ENCODE measurements at places on chromosomes 12 and 14.

GRCh38 chr14:68937471-68938270 is 41.4 kb downstream of the ACTN1 start:
- no peak for DNase-seq

DNA sequence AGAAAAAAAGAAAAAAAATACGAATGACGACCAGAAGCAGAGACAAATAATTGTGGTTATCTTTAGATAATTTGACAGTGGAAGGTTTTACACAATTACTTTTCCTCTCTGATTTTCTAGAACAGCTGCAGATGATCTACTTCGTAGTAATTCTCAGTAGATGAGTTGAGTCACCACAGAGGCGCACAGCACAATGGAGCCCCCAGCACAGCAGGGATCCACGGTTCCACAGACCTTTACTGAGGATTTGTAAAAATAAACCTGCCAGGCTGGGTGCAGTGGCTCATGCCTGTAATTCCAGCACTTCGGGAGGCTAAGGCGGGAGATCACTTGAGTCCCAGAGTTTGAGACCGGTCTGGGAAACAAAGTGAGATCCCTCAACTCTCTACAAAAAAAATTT is 29.3 kb downstream of the AMN start:
- DNase-seq, result no peak

GRCh38 chr12:29428633-29429032 is 47.7 kb upstream of the ERGIC2 start:
- no peak for DNase-seq

- no peak for DNase-seq
Observed at GRCh38 chr12:120909633-120910298, 5.6 kb upstream of the SPPL3 start.

DNA sequence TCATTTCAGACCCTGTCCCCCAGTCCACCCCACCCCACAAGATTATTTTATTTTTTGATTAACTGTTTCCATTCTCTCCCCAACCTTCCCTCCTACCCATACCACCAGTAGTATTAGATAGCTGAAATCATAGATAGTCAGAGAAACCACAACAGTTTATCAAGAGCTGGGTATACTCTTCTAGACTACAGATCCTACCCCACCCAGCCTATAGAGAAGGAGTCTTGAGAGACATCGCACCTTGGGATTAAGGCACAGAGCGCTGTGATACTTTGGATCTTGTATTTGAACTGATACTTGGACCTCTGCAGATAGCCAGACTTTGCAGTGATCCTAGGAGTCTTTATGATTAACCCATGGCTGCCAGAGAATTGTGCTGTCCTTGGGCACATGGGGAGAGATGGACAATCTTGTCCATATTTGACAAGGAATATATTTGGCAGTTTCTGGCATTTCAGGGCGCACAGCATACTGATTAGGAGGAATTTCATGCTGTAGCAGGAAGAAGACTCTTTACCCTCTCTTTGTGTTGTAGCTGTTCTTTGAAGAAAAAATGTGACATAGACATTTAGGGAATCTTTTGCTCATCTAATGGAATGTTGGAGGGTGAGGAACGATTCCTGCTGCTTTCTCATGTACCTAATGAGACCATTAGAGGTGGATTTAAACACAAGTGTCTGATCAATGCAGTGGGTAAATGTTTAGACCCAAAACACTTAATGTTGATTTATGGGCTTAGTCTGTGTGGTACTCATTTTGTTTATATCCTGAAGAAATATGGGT is 982 bp downstream of the RBMS2 start:
- no peak for DNase-seq

DNA sequence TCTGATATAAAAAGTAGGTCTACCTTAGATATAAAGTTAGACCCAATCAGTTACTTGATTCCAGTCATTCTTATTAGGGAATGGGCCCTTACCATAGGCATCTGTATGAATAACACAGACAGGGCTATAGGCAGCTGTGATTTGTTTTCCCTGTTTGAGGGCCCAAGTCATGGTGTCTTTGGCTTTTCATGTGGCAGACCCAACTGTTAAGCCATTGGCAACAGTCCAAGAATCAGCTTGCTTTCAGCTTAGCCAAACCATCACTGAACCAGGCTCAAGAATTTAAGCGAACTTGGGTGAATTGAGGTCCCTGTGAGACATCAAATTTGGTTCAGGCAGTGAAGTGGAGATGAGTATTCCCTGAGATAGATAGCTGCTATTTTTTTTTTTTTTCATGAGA is 111.2 kb downstream of the LRRIQ1 start:
- no peak for DNase-seq

DNA sequence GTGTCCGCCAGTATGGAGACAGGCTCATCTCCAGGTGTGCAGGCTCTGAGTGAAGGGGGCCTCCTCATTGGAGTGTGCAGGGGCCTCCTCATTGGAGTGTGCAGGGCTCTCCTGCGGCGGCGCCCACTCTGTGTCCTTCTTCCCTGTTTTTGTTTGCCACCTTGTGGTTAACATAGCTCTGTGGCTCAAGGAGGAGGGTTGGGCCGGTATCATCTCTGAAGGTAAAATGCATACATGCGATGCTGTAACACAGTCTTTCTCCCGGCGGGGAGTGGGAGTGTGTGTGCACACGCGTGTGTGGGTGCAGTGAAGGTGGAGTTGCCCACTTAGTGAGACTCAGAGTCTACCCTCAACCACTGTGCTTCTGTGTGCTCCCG is 429.4 kb downstream of the ZFP36L1 start:
- DNase-seq, result no peak

- peak; percentile 61 for DNase-seq
Observed at GRCh38 chr14:52951681-52952554, 1.1 kb upstream of the FERMT2 start.

DNA sequence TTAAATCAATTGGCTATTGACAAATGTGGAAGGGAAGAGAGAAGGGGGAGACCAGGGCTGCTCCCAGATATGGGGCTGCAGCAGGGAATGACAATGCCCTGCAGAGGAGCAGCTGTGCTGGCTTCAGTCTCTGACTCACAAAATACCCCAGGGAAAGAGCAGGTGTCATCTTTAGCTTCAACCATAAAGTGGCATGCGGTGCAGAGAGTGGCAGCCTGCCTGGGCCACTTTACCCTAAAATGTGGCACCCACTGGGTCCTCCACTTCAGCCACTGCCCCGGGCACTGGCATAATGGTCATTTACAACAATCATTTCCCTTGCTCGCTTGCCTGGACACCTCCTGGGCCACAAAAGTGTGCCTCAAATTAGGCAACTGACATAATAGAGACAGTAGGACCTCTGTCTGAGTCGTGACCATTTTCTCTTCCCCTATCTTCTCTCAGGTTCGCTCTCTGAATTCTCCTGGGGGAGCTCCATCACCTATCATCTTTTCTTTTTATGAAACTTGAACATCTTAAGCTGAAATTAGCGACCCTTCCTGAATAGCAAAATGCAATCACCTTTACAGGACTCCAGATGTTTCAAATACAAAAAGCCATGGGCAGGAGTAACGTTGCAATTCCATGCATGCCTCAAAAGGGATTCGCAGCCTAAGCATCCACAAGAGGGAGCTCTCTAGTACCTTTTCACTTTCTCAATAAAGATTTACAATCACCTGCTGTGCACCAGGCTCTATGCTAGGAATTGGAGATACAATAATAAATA is 179.9 kb upstream of the ATF7IP start:
- DNase-seq, result no peak

- DNase-seq, result no peak
Observed at GRCh38 chr12:32877601-32878459, 18.7 kb downstream of the PKP2 start.

DNA sequence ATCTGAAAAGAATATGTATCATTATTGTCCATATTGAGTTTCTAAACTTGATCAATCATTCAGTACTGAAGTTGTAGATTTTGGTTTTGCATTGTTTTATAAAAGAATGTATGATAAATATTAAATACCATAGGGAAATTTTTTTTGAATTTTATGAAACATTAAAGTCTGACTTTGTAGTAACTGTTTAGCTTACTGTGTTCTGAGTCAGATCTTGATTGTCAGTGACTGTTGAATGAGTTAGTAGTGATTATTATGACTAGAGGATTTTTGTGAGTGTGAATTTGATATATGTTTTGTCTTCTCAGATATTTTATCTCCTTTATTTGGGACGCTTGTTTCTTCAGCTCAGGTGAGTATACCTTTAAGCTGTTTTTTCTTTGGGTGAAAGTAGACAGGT is 10.1 kb downstream of the TDP1 start:
- DNase-seq, result no peak

- no peak for DNase-seq
Observed at GRCh38 chr14:91835197-91835919, 32.0 kb downstream of the TC2N start.

GRCh38 chr12:19003987-19004619 is 125.4 kb upstream of the PLEKHA5 start:
- DNase-seq, result no peak

GRCh38 chr12:28089338-28089737 is 100.9 kb upstream of the CCDC91 start:
- no peak for DNase-seq

GRCh38 chr12:21973221-21973620 is 32.0 kb upstream of the ABCC9 start:
- no peak for DNase-seq

DNA sequence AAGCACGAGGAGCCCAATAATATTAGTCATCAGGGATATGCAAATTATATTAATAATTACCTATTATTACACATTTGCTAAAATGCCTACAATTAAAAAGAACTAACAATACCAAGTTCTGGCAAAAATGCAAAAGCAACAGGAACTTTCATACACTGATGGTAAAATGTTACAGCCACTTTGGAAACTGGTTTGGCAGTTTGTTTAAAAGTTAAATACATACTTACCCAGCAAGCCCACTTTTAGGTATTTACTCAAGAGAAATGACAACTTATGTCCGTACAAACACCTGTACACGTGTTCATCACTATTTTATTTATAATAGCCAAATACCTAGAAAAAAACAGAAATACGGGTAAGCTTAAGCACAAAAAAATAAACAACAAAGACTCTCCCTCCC is 17.0 kb downstream of the WDR89 start:
- DNase-seq, result no peak

- no peak for DNase-seq
Observed at GRCh38 chr12:80979251-80979650, 41.5 kb upstream of the LIN7A start.

DNA sequence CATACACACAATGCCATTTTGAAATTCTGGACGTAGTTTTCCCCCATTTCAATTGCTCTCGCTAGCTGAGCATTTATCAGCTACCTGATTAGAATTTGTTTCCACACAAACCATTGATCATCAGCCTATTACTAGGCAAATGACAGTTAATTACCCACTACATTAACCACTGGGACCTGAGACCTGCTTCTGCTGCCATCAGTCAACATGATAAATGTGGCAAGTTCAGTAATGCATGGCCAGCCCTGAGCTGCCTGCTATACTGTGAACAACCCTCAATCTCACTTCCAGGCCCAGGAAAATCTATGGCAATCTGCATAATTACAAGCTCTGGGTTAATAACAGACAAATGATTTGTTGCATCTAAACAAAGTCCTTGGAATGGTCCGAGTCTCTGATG is 43.5 kb downstream of the LMO3 start:
- no peak for DNase-seq

- DNase-seq, result no peak
Observed at GRCh38 chr12:96070670-96071279, 35.4 kb upstream of the LTA4H start.

DNA sequence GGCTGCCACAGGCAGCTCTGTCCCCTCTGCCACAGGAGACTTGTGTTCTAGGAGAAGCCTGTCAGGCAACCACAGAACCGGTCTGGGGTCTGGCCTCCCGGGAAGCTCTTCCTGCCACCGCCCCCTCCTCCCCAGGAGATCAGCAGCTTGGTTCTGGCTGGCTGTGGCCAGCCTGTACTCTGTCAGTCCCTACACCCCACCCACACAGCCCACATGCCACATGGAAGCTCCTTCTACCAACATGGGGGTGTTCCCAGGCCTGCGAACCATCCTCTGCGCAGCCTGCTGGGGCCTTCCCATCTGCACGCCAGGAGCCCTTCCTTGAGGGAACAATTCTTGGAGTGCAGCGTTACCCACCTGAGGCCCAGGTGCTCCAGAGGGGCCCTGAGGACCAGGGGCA is 16.8 kb downstream of the TMEM106C start:
- no peak for DNase-seq

DNA sequence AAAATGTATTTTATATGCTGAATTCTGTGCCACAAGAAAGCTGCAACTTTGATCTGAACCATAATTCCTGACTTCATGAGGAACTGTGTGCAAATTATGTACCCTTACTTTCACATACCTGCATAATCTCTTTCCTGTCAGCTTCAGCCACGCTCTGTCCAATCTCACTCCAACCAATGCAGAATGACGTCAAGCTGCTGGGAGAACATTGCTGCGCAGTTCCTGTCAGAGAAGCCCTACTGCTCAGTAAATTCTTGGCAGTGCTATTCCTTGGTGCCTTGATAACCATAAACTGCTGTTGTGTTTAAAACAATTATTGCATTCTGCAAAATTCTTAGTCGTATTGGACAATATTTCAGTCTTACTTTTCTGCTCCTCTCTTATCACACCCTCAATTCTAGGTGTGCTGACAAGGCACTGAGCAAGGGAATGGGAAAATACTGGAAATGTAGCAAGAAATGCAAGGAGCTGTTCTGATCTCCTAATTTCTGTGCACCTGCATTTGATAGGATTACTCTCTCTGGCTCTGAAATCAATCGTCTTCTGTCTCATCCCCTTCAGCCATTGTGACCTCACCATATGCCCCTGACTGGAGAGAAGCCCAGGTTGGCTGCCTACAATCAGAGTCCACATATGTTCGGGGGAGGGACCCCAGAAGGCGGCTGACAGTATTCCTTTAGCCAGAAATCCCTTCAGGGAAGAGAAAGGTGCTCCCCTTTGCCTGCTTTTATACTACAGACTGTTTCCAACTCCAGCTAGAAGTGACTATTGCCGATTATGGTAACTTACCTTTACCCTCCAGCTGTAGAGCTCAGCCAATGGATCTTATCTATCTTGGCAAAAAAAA is 274.9 kb upstream of the NOVA1 start:
- DNase-seq, result no peak

GRCh38 chr12:59615392-59616165 is 19.8 kb downstream of the SLC16A7 start:
- DNase-seq, result no peak

- DNase-seq, result no peak
Observed at GRCh38 chr12:123494124-123494851, 36.3 kb downstream of the SNRNP35 start.

GRCh38 chr14:69432364-69432763 is 33.9 kb downstream of the SLC39A9 start:
- no peak for DNase-seq

GRCh38 chr14:45400509-45400908 is 147.5 kb upstream of the MIS18BP1 start:
- no peak for DNase-seq

- no peak for DNase-seq
Observed at GRCh38 chr14:100885196-100885595, 18.3 kb downstream of the RTL1 start.

- no peak for DNase-seq
Observed at GRCh38 chr14:68814238-68814538, 21.3 kb upstream of the ZFP36L1 start.

DNA sequence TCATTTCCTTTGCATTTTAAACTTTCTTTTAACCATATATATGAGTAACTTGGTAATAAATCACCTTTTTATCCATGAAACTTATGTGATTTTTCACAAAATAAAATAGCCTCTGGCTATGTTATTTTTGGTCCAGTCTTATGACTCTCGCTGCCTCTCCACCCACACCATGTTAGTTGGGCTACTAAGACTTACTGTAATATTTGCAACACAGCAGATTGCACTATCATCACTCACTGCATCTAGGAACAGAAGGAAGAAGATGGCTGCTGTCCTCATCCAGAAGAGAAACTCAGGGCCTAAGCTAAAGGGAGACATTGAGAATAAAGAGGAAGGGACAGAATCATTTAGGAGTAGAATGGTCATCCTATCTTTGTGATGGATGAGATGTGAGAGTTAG is 12.6 kb upstream of the B4GALNT3 start:
- DNase-seq, result no peak

Data from activated effector memory CD4-positive, alpha-beta T cell treated with anti-CD3 and anti-CD28 coated beads, Interleukin-2, amount 50 U/mL, for 16 hours (primary cell).